ENCODE measurements at places on chromosomes 1 and 21.

DNA sequence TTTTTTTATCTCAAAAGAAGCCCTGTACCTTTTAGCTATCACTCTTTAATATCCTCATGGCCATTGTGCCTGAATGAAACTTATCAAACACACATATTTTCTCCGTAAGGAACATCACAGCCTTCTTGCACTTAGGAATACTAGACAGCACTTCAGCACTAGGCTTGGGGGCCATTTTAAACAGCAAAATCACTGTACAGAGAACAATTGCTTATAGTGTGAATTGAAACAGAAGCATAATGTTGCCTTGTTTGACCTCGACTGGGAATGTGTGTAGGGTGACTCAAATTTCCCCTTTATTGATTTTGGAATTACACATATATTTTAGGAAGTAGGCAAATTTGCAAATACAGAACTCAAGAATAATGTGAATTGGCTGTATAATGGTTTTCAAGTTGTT lies 36.4 kb downstream of the KYAT3 start:
- no peak for DNase-seq

- no peak for DNase-seq
These were observed 15.8 kb downstream of the CDA start for GRCh38 chr1:20604678-20605077.

- DNase-seq, result no peak
These were observed 147.6 kb upstream of the TIAM1 start for GRCh38 chr21:31491617-31492016.

- DNase-seq, result no peak
These were observed 55.0 kb downstream of the TRAF5 start for GRCh38 chr1:211381481-211382181.

DNA sequence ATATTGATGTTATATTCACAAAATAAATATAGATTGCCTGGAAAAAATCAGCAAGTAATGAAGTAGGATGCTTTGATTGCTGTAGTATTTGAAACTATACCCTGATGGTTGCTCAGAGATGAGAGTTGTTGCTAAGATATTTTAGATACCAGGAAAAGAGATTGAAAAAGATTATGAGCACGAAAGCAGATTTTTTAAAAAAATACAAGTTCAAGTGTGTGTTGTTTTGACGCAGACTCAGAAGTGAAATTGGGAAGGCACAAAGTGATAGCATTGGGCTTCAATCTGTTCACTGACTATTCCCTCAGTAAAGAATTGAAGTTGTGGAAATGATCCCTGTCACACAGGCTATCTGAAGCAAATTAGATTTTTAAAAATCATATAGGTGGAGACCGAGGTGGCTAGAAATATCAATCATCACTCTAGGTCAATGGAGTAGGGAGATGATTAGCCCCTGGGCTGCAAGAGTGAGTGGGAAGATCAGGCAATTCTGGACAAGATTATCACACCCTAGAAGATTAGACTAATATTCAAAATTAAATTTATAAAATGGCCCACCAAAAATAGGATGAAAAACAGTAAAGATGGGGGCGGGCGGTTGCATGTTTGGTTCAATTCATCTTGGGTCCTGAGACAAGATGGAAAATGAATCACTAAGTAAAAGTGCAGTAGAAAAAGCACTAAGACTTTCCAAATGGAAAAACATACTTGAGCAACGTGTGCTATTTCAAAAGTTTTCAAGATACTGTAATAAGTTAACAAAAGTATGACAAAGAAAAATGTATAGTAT lies 41.5 kb upstream of the LRRC8D start:
- no peak for DNase-seq

GRCh38 chr1:112714313-112715263 lies 544 bp downstream of the PPM1J start:
- DNase-seq, result no peak

DNA sequence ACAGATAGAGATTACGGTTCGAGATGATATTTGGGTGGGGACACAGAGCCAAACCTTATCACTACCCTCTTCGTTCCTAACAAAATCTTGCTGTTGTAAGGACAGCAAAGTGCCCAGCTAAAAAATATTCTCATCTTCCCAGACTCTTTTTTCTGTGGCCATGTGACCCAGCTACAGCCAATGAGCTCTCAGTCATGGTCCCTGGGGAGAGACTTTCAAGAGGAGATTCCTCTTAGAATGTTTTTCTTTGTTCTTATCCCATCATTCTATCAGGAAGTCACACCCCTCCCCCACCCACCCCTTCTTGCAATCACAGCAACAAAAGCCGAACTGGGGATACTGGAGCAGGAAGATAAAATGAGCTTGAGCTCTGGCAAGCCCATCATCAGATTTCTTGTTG lies 247.1 kb downstream of the CHRM3 start:
- no peak for DNase-seq

GRCh38 chr1:119587341-119587740 lies 60.7 kb downstream of the ZNF697 start:
- no peak for DNase-seq

DNA sequence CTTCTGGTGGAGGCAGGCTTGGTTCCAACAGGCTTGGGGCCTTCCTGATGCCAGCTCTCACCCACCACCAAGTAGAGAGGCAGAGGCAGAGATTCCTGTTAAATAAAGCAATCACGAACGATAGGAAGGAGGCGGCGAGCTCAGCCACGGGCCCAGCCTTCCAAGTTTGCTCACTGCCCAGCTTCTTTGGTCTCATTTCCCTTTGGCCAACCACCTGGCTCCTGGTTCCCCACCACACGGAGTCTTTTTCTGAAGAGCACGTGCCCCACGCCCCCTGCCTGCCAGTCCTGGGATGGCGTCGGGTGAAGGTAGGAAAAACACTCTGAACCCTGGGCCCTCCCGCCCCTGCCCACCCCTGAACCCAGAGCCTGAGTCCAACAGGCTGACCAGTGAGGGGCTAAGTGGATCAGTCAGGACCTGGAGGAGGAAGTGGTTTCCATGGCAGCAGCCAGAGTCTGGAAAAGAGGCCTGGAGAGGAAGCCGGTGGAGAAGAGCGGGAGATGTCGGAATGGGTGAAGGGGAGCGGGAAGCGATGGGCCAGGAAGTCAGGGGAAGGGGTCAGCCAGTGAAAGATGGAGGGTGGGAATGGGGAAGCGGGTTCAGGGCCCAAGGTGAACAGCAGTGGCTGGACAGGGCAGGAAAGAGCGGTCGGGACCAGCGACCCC lies 158.2 kb upstream of the KLHDC7A start:
- no peak for DNase-seq

- no peak for DNase-seq
These were observed 536.8 kb downstream of the KCNT2 start for GRCh38 chr1:196071447-196071846.

- no peak for DNase-seq
These were observed 1.3 kb downstream of the DLGAP3 start for GRCh38 chr1:34928066-34928696.

All from NCI-H524 (cell line).